ENCODE measurements at places on chromosomes 3 and 15.

GRCh38 chr3:152835601-152836102, 721 bp downstream of the P2RY1 start:
- DNase-seq = no peak

GRCh38 chr3:134799393-134799792, 4.3 kb downstream of the EPHB1 start:
- DNase-seq = no peak

GRCh38 chr3:129645286-129645685, 38.8 kb upstream of the PLXND1 start:
- DNase-seq = no peak

GRCh38 chr3:8536096-8537056, 34.8 kb downstream of the LMCD1 start:
- DNase-seq = no peak
